ENCODE measurements at places on chromosomes 1 and 21.

DNA sequence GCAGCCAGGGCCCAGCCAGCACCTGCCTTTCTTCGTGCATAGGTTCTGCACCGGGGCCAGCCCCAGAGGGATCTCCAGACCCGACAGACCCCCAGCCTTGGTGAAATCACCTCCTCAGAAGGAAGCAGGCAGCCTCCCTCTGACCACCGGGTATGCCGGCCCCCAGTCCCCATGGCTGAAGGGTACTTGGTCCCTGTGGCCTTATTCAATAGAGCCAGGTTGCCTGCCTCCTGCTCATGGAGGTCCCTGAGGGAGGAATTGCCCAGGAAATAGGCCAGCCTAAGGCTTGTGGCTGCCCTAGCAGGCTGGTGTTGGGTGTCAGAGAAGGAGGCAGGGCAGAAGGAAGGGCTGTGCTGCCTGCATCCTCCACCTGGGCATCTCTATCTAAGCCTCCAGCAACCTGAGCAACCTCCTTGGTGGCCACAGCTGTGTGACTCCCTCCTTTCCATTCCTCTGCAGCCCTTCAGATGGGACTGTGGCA is 338.2 kb upstream of the VAMP3 start:
- no peak for DNase-seq

- no peak for DNase-seq
Observed at GRCh38 chr1:180185281-180185680, 30.6 kb downstream of the QSOX1 start.

DNA sequence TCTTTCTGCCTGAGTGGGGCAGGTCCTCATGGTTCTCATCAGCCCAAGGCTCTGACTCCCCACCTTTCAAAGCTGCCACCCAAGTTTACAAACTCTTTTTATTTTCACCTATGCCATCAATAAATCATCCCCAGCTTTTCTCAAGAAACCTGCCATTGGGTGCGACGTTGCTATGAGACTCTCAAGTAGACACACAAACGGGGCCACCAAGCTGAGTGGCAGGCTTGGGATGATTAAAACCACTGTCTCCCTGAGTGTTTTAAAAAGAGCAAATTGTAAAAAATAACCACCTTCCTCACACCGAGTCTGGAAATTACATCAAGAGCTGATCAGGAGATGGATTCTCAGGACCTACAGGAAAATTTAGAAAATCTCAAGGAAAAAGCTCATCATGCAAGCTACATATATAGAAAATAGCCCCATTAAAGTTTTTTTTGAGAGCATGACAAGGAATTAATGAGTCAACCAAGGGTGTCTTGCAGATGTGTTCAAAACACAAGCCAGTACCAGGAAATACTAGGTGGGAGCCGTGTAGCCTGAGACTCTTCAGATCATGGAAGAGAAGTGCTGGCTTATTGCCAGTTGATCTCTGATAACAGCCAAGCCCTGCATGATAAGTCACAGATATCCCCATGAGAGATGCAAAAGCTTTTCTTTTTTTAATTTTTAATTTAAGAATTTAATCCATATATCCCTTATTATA is 158.4 kb upstream of the BACE2 start:
- DNase-seq = no peak

DNA sequence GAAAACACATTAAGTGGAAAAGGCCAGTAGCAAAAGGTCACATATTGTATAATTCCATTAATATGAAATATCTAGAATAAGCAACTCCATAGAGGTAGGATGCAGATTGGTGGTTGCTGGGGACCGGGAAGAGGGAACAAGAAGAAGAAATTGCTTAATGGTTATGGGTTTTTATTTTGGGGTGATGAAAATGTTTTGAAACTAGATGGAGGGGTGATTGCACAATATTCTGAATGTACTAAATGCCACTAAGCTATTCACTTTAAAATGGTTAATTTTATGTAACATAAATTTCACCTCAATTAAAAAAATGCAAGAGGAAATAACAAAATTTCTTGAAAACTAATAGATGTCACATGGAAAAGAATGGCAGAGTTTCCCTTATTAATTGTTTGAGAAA is 6.7 kb downstream of the KIAA0040 start:
- DNase-seq = no peak

DNA sequence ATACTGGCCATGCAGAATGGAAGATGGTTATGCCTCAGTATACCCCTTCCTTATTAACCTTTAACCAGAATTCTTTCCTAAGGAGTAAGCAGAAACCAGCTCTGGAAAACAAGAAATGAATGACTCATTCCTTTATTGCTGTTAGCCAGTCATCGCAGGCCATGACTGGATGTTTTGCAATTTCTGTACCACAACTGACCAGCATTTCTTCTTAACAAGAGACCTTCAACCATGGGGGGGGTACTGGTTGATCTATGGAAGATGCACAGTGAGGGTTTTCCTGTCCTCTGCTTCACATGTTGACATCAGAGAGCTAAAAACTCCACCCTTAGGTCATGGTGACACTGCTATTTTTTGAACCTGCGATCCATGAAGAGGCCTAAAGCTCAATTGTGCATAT is 28.0 kb upstream of the RNF2 start:
- peak; percentile 92 for DNase-seq

GRCh38 chr1:245926888-245927287 is 580.2 kb downstream of the SMYD3 start:
- no peak for DNase-seq

DNA sequence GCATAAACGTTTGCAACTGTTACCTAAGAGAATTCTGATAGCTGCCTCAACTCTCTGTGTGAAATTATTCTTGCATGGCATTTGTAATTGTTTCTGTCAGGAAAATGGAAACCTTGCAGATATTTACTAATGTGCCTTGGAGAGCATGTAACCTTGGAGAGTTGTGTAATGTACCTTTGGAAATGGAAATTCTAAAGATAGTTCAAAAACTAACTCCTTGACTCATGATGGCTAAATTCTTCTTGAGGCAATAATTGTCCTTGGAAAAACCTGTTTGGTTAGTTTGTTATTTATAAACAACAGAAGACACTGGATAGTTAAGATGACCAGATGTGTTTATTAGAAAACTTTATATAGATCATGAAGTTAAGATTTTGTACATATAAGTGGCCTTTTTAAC is 1033.8 kb downstream of the PLA2G4A start:
- DNase-seq = no peak

GRCh38 chr1:44367944-44368343 is 12.9 kb upstream of the ERI3 start:
- no peak for DNase-seq
